NCI-H187 (cell line): ENCODE measurements at places on chromosomes 6 and 20.

GRCh38 chr6:42030585-42031506 is 19.5 kb upstream of the TAF8 start:
- DNase-seq, result no peak

- DNase-seq, result no peak
Observed at GRCh38 chr20:19937218-19937617, 79.9 kb upstream of the NAA20 start.

- no peak for DNase-seq
Observed at GRCh38 chr20:58847463-58847862, 3.2 kb downstream of the GNAS-AS1 start.

- no peak for DNase-seq
Observed at GRCh38 chr6:10449751-10450150, 34.9 kb upstream of the TFAP2A start.

DNA sequence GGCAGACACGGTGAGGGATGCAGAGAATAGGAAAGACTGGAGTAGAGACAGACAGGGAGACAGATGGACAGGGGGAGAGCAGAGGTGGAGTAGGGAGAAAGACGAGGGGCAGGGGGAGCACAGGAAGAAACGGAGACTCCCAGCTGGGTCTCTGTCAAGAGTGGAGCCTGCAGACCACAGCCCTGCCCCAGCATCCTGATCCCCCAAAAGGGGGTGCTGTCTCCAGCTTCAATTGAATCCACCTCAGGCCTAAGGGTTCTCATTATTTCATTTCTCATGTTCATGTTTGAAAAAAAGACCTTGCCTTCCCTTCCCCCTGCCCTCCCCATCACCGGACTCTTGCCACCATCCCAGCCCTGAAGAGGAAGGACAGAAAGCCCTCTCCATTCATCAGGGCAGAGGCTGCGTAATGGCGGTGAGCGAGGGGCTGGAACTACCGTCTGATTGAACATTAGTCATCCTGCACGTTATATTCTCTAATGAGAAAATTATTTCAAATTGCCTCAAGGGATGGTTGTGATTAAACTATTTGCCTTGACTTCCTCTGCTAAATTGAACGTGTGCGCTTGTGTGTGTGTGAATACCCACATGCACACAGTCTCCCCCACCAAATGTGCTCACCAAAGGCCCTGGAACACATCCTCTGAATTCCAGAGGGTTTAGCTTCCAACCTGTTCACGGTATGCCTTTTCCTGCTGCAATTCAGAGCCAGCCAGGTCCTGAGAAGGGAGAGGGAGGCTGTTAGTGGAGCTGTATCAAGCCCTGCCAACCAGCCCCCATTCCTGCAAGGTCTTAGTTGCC is 98.3 kb downstream of the CDC5L start:
- DNase-seq, result no peak

DNA sequence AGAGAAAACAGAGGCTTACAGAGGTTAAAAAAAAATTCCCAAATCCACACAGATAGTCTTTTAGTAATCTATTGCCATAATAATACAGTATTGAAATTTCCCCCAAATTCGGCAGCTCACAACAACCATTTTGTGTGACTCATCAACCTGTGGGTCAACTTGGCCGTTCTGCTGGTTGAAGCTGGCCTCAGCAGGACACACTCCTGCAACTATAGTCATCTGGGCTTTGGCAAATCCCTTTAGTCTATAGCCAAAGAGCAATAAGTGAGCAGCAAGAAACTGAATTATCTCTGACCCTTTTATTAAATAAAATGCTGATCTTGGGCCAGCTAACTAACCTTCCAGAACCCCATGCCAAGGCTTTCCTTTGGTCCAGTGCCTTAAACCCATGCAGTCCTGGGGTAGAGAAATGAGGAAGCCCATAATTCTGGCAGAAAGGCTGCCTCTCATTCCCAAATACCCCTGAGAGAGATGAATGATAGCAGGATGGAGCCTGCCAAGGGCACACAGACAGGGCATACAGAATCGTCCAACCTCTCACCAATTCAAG is 17.2 kb upstream of the SNAP25 start:
- DNase-seq, result no peak

- DNase-seq, result no peak
Observed at GRCh38 chr6:149627672-149628071, 20.8 kb downstream of the KATNA1 start.

DNA sequence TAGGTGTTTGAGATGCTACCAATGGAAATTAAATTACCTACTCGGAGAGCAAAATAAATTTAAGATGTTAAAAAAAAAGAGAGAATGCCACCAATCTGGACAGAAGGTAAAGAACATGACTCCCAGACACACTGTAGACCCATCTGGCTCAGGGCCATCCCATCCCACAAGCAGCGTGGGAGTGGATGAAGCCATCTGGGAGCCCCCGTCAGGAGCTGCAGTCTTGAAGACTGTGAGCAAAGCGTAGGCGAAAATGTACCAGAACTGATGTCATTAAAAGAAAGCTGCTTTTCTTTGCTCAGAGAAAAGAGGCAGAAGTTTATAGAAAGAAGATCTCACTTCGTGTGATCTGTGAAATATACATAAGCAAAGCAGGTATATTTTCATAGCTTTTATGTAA is 815.7 kb downstream of the QKI start:
- no peak for DNase-seq

DNA sequence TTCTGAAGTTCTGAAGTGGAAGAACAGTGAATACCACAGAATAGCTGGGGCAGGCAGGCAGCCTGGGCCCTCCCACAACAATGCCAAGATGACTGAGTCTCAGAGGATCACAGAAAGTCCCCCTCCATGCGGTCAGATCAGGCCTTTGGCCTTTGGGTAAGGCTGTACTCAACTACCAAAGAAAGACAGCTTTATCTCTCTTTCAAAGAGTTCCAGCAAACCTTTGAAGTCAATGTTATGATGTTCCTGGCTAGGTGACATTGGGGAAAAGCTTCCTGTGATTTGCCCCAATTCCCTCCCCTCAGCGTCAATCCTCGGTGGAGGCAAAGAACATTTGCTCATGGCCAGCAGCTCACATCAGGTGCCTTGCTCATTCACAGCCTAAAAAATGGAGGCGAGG is 10.7 kb upstream of the FBXO9 start:
- DNase-seq, result no peak

DNA sequence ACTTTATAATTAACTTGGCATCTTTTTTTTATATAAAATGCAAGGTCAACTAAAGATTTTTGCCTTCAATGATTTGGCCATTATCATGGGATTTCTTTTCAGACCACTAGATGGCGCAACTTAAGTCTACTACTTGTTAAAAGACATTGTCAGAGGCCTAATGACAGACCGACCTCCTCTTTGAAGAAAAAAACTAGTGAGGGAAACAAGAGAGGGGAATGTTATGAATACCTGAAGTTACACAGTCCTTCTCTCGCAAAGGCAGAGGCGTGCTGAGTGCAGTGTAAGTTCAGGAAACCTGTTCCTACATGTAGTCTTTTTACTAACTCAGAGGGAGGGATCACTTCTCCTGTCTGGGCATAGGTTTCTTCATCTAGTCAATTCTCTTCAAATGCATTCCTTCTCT is 9.3 kb downstream of the TRAPPC3L start:
- no peak for DNase-seq

DNA sequence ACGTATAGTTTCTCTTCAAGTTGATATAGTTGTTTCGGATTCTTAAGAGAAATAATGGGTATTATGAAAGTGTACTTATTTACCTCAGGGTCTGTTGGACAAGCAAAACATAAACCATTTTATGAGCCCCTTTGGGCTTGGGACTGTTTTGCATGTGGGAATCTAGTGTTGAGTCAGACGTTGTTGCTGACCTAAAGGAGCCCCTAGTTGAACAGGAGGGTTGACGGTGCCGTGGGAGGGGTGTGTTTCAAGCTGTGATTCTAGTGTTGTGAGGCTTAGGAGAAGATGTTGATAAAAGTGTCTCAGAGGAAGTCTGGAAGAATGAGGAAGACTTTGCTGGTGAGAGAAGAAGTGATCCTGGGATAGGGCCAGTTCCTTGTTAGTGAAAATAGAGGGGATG is 140.0 kb downstream of the ARID1B start:
- DNase-seq, result no peak

DNA sequence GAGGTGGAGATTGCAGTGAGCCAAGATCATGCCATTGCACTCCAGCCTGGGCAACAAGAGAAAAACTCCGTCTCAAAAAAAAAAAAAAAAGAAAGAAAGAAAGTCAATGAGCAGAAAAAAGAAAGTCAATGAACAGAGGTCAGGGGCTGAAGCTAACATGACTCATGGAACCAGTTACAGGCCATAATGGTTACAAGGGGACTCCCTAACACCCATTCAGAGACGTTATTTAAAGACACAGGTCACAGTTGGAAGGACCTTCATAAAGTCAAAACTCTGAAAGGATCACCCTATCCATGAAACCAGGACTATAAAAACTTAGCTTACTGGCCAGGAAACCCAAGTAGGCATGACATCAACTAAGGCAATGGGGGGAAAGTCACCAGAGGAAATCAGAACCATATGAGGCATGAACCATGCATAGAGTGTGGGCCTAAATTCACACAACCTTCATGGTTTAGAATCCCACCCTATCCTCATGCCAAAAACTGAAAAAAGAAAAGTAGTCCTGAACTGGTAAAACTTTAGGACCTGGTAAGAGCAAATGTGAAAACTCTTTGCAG is 18.2 kb downstream of the FBXL4 start:
- DNase-seq, result no peak

DNA sequence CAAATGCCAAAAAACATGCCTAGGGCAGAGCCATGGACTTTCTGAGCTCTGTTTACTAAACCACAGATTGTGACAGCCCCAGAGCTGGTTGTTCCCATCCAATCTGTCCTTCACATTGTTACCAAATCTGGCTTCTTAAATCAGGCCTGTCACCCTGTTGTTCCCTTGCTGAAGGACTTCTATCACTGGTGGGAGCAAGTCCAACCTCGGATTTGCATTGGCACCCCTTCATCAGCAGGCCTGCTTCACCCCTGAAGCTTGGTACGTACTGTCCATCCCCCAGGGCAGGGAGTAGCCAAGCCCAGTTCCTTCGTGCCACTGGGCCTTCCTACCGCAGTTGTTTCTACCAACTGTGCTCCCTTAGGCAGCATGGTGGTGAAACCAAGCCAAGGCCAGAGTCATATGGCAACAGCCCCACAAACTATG is 357.3 kb upstream of the JARID2 start:
- no peak for DNase-seq

DNA sequence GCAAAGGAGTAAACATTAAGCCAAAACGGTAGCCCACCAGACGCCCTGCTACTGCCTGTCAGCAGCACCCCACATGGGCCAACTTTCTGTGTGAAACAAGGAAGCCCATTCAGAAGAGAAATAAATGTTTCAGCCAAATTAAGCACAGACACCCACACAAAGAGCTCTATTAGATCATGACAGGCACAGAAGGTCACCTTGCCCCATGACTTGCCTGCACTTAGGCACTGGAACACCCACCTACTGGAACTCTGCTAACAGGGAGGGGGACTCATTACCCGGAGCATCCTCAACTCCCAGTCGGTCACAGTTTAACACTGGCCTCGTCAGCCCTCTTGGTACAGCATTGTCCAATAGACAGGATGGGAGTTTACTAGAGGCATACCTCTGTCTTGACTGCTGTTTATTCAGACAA is 31.8 kb downstream of the GFOD1 start:
- DNase-seq, result no peak

- no peak for DNase-seq
Observed at GRCh38 chr6:98566126-98566525, 268.2 kb upstream of the POU3F2 start.

GRCh38 chr20:5569021-5569420 is 181.2 kb upstream of the SHLD1 start:
- peak; percentile 14 for DNase-seq

DNA sequence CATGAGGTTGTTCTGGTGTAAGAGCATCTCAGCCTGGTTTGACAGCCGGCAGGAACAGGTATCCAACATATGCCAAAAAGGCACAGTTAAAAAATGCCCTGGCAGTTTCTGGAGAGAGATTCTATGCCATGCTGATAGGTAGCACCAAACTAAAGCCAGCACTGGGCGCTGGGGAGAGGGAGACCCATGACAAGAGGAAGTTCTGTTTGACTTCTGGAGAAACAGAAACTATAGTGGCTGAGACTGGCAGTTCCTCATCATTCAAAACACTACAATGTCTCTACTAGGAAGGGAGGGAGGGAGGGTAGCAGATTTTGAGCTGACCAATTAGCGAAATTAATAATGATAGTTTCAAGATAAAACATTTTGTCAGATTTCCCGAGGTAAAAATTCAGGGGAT is 174.1 kb downstream of the ADAT2 start:
- DNase-seq, result no peak

DNA sequence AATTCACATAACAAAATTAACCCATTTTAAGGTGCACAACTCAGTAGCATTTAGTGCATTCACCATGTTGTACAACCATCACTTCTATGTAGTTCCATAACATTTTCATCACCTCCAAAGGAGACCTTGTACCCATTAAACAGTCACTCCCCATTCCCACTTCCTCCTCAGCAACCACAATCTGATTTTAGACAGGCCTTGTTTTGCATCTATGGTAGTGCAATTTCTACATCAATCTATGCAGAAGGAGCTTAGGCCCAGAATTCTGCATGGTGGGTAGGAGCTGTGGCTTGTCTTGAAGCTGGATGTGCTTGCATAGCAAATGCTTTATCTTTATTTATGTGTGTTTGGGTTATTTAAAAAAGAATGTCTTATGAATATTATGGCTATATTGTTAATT is 13.5 kb upstream of the HLA-DQA1 start:
- DNase-seq, result no peak

DNA sequence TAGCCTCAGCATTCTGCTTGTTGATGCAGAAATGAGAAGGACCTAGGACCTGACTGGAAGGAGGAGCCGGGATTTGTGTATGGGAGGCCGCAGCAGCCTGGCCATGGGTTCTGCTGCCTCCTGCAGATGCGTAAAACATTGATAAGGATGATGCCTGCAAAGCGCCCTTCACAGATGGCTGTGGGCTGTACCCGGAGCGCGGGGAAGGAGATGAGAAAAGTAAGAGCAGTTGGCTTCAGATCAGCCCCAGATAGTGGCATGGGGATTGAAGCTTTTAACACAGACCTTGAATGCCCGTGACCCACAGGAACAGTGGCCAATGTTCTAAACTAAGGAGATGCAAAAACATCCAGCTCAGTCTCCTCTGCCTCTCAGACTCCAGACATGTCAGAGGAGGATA is 136.4 kb upstream of the KCNG1 start:
- no peak for DNase-seq

DNA sequence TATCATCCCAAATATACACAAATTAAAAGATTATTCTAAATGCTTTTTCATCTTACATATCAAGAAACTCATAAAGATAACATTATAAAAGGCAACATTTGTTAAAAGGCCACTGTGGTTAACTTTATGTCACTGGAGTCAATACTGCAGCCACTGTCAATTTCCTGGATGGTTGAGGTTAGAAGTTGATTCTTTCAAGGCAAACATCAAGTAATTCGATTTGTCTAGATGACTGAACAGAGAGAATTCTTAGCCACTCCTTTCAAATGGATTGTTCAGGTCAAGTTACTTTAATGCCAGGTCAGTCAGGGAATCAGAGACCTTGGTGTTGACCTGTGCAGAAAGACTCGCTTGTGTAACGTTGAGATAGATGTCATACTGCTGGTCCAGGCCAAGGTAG is 44.4 kb upstream of the SIM1 start:
- no peak for DNase-seq

GRCh38 chr20:49937027-49937929 is 1.1 kb downstream of the RNF114 start:
- no peak for DNase-seq

GRCh38 chr6:35388030-35388429 is 45.7 kb downstream of the PPARD start:
- no peak for DNase-seq

- no peak for DNase-seq
Observed at GRCh38 chr6:56756791-56757587, 114.3 kb upstream of the DST start.

GRCh38 chr6:119459207-119459974 is 109.8 kb upstream of the MAN1A1 start:
- DNase-seq, result no peak
